ENCODE measurements at places on chromosomes 13 and 19. TPM values are rescaled to one million over a fixed set of nuclear protein-coding genes. Genes with fewer than 3 reads are reported as not detected.
A peak's percentile ranks its signal among the peaks of the same experiment; 100 is the strongest.

ZNF442 gene
- 2.4 TPM for total RNA-seq

DNA sequence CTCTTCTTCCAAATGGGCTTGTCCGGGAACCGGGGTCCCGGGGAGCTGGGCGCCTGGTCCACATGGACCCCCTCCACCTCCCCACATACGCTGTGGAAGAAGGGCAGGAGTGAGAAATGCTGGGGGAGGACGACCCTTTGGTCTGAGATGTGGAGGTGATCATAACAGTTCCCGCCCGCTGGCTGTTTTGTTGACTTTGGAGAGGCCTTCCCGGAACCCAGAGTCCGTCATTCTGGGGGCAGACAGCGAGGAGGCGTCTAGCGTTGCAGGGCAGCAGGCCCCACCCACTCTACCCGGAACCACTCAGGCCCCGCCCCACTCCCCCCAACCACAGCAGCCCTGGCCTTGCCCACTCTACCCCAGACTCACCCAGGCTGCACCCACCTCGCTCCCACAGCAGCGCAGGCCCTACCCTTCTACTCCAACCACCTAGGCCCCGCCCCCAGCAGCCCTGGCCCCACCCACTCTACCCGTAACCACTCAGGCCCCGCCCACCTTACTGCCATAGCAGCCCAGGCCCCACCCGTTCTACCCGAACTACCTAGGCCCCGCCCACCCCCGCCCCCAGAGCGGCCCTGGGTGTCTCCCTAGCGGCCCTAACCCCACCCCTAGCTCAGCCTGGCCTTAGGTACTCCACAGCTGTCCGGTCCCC, 7.1 kb downstream of the GPR108 start:
- DNase-seq: peak; percentile 94
- no peaks in the 10 kb centered on the region for H3K27me3 ChIP-seq
- no peak overlapping the region for H3K4me3 ChIP-seq
- peaks cover 9% of the 10 kb centered on the region for H3K4me1 ChIP-seq

- no peaks in the 10 kb centered on the region for H3K27me3 ChIP-seq
- H3K4me1 ChIP-seq: peaks cover 20% of the 10 kb centered on the region
- H3K36me3 ChIP-seq: no peaks in the 10 kb centered on the region
- H3K27ac ChIP-seq: 0 out of 2 replicates have a peak overlapping the region, but pooled peaks have one; percentile 69
- H3K4me3 ChIP-seq: no peak overlapping the region
These were observed 5.4 kb downstream of the GNA11 start for GRCh38 chr19:3099347-3100145.

DNA sequence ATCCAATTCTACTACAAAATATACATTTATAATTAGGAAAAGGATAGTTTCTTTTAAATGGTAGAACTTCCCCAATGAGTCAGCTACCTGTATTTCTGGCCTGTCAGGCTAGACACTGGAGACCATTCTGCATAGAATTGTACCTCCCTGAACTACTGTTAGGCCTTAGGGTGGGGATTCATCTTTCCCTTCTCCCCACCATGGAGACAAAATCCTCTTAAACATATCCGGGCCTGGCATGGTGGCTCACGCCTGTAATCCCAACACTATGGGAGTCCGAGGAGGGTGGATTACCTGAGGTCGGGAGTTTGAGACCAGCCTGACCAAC, 24.5 kb upstream of the TPT1 start:
- H3K4me3 ChIP-seq: no peak overlapping the region
- H3K4me1 ChIP-seq: peaks cover 36% of the 10 kb centered on the region
- H3K36me3 ChIP-seq: peaks cover 22% of the 10 kb centered on the region
- DNase-seq: no peak
- no peaks in the 10 kb centered on the region for H3K27me3 ChIP-seq

DNA sequence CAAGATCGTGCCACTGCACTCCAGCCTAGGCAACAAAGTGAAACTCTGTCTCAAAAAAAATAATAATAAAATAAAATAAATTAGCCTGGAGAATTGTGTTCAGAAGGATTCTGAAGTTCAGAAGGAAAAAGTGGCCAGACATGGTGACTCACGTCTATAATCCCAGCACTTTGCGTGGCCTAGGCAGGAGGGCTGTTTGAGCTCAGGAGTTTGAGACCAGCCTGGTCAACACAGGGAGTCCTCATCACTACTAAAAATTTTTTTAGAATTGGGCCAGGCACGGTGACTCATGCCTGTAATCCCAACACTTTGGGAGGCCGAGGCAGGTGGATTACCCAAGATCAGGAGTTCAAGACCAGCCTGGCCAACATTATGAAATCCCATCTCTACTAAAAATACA, 6.0 kb downstream of the RDH8 start:
- no peak overlapping the region for H3K27ac ChIP-seq
- H3K27me3 ChIP-seq: peaks cover 4% of the 10 kb centered on the region
- no peaks in the 10 kb centered on the region for H3K36me3 ChIP-seq
- no peak overlapping the region for H3K4me3 ChIP-seq
- no peak for DNase-seq
- H3K4me1 ChIP-seq: no peaks in the 10 kb centered on the region

DNA sequence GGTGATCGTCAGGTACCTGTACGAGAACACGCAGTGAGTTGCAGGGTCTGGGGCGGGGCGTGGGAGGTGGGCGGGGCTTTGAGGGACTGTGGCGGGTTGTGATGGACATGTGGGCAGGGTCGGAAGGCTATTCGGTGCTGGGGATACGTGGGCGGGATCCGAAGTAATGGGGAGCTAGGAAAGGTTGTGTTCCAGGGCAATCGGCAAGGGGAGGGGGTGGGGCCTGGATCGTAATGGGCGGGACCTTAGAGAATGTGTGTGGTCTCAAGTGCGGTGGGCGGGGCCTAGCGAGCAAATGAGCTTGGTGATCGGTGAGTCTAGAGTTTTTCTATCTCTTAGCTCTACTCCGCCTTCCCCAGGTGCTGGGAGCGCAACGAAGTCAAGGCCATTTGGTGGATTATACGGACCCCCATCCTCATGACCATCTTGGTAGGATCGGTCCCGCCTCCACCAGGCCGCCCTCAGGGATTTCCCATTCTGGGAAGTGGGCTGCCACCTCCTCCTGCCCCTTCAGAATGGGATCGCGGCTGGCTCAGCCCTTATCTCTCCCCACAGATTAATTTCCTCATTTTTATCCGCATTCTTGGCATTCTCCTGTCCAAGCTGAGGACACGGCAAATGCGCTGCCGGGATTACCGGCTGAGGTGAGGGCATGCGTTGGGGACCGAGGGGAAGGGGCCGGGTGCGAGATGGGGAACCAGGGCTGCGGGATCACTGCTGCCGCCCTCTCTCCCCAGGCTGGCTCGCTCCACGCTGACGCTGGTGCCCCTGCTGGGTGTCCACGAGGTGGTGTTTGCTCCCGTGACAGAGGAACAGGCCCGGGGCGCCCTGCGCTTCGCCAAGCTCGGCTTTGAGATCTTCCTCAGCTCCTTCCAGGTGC, 9.6 kb downstream of the GIPR start:
- peak overlapping the region; percentile 83 for H3K4me3 ChIP-seq
- H3K4me1 ChIP-seq: peaks cover 18% of the 10 kb centered on the region
- peaks cover 67% of the 10 kb centered on the region for H3K27me3 ChIP-seq
- no peaks in the 10 kb centered on the region for H3K36me3 ChIP-seq
- peak overlapping the region; percentile 89 for H3K27ac ChIP-seq
- peak; percentile 98 for DNase-seq

- no peak overlapping the region for H3K4me3 ChIP-seq
- H3K4me1 ChIP-seq: peaks cover 16% of the 10 kb centered on the region
- no peaks in the 10 kb centered on the region for H3K27me3 ChIP-seq
These were observed 13.0 kb upstream of the CYSLTR2 start for GRCh38 chr13:48640767-48641166.
